Heart right ventricle (tissue), 16 donors: ENCODE measurements at places on chromosomes 7 and 10. TPM values are rescaled to one million over a fixed set of nuclear protein-coding genes. Genes with fewer than 3 reads are reported as not detected.

DNA sequence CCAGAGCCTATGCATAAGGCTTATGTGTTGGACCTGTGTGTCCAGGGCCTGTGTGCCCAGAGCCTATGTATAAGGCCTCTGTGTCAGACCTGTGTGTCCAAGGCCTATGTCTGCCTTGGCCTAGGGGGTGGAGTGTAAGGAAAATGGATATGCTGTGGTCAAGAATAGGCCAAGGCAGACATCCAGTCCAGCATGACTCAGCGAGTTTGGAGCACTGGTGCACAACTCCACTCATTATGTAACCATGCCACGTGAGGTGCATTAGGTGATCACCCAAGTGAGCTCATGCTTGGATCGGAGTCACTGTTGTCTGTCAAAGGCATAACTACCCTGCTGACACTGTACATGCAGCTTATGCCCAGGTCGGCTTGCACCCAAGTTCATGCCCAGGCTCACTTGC lies 238.9 kb downstream of the CACNA2D1 start:
- peak; percentile 17 for DNase-seq

- DNase-seq, result peak; percentile 56
Observed at GRCh38 chr10:75431180-75432111, at the start of gene LRMDA. Gene LRMDA, plus strand, starts transcription at chr10:75431624.

FGFR2 gene
- 0.23 TPM for total RNA-seq

DNA sequence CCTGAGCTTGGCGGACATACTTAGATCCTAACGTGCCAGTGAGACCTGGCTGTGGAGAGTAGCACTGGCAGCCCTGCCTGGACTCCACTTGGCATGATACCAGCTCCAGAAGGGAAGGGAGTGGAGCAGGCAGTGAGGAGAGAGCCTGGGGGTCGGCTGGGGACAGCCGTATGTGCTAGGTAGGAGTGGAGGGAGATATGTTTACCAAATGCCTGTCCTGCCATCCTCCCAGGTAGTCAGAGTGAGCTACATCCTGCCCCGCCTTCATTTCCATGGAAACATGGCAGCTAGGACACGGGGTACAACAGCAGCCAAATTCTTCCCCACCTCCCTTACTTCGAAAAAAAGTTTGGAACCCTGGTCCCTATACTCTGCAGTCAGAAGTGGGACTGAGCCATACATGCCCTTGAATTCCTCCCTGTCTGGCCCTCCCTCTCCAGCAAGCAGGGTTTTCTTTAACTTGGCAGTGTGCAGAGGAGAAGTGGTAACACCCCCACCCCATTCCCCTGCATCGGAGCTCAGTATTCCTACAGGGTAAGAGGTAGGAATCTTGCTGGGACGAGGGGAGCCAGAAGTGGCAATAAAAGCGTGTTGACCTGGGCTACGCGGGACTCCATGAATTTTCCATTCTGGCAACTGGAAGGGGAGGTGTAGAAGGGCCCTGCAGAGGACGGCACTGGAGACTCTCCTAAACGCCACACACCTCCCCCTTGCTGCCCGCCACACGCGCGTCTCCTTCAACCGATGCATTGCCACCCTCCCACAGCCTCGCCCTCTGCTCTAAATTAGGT lies 20.0 kb upstream of the SMO start:
- no peak for DNase-seq

DNA sequence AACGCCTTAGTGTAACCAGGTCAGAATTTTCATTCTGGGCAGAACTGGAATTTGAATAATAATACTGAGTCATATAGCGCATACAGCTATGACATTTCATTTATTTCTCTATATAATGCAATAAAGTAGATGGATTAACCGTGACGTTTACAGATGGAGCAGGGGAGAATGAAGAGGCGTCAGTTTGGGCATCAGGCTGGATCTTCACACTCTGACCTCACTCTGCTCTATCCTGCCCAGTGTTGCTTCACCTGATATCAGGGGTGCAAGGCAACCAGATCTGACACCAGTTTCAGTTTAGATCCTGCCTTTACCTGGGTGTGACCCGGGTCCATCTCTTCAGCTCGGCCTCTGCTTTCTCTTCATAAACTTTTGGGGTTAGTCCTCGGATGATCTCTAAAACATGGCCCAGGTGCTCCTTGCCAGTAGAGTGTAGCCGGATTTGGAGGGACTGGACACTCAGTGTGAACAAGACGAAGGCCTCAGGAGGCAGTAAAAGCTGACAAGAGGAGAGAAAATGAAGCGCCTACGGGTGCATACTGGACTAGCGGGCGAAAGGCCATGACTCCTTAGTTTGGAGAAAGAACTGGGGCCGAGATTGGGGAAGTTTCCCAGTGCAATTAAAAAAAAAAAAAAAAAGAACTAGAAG lies 1.4 kb upstream of the ZYX start:
- DNase-seq, result no peak

- no peak for DNase-seq
Observed at GRCh38 chr10:96387601-96388000, 28.8 kb upstream of the OPALIN start.
